Pulmonary artery endothelial cell (primary cell): ENCODE measurements at places on chromosomes 7 and 10. TPM values are rescaled to one million over a fixed set of nuclear protein-coding genes. Genes with fewer than 3 reads are reported as not detected.

Gene PDZD7
- 0.46 and 0.63 TPM in 2 replicates for total RNA-seq

Gene PIK3CG
- total RNA-seq, result 11.6 and 12.2 TPM in 2 replicates

Gene CDHR3
- 1.1 and 1.4 TPM in 2 replicates for total RNA-seq

Gene CH25H
- total RNA-seq, result 0.40 and 2.7 TPM in 2 replicates

Gene ZNF117
- total RNA-seq, result 3.4 and 7.1 TPM in 2 replicates

Gene AKR1C4
- total RNA-seq, result not detected in 2 replicates

- DNase-seq, result no peak
Observed at GRCh38 chr7:74405899-74406512, 47.7 kb upstream of the GTF2IRD1 start.

DNA sequence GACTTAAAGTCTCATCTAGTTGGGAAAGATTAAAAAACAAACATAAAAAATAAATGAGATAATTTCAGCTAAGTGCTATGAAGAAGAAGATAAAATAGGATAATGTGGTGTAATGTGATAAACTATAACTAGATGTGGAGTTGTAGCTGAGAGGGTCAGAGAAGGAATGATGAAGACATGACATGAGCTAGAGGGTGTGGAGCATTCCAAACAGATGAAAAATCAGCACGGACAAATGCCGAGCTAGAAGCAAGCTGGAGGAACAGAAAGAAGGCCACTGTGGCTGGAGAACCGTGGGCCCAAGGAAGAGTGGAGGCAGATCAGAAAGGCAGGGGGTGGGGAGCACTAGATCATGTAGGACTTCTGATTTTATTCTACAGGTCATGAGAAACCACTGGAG lies 70.6 kb downstream of the CDK6 start:
- DNase-seq, result no peak

GRCh38 chr10:102040305-102041050 lies 15.5 kb downstream of the ARMH3 start:
- no peak for DNase-seq

DNA sequence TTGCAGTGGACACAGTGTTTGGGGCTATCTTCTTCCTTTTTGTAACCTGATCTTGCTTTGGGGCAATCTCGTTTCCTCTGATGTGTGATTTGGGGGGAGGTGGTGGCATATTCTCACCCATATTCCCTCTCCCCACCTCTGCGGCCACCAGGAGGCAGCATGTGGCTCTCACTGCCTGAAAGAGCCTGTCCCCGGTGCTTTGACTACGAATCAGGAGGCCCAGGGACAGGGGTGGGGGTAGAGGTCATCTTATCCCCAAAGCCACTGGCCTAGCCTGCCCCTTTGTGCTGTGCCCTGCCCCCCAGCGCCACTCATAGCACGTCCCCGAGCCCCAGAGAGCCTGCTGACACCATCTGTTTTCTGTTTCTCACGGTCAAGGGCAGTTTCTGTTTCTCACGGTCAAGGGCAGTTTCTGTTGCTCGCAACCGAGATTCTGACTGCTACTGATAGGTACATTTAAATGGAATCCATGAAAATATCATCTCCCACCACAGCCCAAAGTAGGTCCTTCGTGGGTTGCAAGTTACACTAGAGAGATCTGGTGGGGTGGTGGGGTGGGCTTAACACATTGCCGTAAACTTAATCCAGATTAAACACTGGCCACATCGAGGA lies 28.2 kb downstream of the PHYH start:
- no peak for DNase-seq

DNA sequence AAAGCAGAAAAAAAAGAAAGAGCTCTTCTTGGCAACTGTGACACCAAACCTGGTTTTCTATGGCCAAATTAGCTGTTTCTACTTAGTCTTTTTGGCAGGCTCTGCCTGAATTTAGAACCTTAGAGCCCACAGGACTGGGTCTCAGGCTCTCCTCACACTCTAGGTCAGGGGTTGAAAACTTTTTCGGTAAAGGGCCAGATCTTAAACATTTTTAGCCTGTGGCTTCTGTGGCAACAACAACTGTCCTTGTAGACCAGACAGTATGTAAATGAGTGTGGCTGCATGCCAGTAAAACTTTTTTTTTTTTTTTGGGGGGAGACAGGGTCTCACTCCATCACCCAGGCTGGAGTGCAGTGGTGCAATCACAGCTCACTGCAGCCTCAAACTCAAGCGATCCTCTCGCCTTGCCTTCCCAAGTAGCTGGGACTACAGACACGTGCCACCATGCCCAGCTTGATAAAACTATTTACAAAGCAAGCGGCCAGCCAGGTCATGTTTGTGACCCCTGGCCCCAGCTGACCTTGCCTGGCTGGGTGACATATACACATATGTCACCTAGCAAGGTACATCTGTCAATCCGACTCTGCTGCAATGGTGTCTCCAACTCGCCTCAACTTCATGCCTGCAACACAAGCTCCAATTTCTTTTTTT lies 17.4 kb downstream of the KPNA7 start:
- DNase-seq, result no peak

GRCh38 chr7:11811709-11812108 lies 20.3 kb downstream of the THSD7A start:
- DNase-seq, result no peak

GRCh38 chr10:3495281-3495680 lies 289.7 kb downstream of the KLF6 start:
- no peak for DNase-seq

DNA sequence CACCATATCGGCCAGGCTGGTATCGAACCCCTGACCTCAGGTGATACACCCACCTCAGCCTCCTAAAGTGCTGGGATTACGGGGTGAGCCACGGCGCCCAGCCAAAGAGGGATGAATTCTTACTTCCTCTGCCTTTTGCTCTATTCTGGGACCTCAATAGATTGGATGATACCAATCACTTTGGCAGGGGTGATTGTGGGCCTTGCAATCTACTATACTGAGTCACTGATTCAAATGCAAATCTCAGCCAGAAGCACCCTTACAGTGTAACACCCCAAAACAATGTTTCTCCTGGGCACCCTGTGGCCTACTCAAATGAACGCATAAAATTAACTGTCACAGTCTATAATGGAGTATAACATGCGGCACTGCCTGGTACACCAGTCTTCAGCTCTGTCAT lies 596.7 kb upstream of the LRRTM3 start:
- DNase-seq, result no peak

DNA sequence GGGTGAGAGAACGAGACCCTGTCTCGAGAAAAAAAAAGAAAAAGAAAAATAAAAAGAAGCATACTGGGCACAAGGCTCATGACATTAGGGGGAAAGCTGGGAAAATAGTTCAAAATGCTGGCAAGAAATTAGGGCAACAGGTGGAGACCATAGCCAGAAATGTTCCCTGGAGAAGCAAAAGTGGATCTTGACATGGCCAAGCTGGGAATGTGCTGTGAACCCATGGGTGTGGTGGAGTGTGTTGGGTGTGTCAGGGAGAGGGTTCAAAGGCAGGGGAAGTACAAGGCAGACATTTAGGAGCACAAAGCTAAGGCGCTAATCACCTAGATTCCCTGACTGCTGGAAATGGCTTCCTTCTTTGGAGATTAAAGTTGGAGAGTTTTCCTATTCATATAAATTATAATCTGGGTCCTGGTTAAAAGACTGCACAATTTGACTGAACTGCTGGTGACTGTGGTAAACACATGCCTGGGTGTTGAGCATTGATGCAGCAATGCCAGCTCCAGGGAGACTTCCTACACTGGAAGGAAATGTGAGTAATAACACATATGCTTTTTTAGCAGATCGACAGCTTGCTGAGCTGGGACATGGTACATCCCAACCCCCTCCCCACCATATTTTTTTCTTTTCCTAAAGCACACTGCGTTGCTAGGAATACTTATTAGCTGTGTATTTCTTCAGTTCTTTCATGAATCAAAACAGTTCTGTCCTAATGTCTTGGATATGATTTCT lies 70.1 kb upstream of the ARHGAP21 start:
- peak; percentile 17 for DNase-seq

GRCh38 chr7:49780953-49781352 lies 7.5 kb downstream of the VWC2 start:
- no peak for DNase-seq
